ENCODE measurements at places on chromosomes 2 and 18.
A peak's percentile ranks its signal among the peaks of the same experiment; 100 is the strongest.

- peak; percentile 49 for DNase-seq
These were observed at the start of gene NRP2 for GRCh38 chr2:205682239-205682970. NRP2 (plus strand) TSS chr2:205682501; CDS start chr2:205683291, 790 bp downstream.

DNA sequence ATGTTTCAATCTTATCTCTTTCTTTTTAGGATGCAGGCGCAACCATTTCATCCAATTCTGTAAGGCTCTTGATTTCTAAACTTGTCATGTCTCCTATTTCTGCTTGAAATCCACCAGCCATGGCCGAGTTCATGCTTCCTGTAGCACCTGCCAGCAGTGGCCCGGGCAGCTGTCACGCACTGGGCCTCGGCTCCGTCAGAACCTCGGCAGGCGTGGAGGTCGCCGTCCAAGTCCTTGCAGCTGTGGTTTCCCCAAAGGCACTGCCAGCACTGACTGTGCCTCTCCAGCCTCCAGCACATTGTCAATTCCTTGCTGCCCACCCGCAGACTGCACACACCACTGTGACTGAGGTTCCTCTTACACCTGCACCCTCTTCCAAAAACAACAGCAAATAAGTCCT, 188.7 kb upstream of the SALL3 start:
- no peak for DNase-seq

GRCh38 chr18:62928326-62928725, 213.0 kb downstream of the PHLPP1 start:
- DNase-seq, result no peak

DNA sequence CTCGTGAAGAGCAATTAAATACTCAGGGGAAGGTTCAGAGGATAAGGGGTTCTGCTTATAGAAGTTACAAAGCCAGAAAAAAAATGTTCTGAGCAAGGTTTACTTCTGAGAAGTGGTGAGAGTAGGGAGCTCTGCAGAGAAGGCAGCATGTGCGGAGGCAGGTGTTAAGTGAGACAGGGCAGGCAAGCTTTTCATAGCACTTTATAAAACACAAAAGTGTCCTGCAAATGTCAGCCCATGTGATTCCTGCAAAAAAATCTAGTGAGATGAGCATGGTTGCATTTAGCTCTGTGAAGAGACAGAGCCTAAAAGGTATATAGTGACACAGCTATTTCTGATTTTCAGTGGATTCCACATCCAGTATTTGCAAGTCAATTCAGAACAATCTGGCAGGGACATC, 223.8 kb upstream of the SYT4 start:
- no peak for DNase-seq

DNA sequence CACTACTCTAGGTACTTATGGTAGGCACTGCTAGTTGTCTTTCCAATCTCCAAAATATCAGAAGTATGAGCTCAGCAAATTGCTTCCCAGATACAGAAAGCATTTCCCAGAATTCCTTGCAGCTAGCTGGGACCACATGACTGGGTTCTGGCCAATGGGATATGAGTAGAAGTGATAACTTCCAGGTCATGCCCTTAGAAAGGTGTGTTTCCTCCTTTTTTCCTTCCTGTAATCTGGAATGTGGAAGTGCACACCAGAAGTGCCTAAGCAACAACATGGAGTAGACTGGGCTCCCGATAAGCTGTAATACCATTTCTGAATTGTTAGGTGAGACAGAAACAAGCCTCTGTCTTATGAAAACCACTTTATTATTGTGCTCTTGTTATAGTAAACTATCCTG, 279.8 kb downstream of the ZNF385B start:
- no peak for DNase-seq

DNA sequence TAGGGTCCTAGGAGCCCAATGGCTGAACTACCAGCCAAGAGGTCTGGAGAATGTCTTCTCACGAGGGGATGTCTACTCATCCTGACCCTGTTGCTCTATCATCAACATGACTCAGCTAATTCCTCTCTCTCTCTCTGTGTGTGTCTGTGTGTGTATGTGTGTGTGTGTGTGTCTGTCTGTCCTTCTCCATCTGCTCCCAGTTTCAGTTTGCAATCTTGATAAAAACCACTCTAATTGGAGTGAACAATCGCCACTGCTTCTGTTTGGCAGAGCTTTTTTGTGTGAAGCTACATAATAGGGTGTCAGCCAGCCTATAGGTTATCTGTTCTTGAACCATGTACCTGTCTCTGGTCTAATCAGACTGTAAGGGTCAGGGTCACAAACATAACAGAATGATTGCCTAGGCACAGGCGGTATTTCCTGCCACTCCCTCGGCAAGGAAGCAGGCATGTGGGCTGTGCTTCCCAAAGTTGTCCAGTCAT, 219.8 kb downstream of the SH3BP4 start:
- DNase-seq, result no peak

GRCh38 chr2:42819160-42819559, 26.8 kb upstream of the HAAO start:
- DNase-seq, result no peak

- no peak for DNase-seq
These were observed 86.6 kb downstream of the PTH2R start for GRCh38 chr2:208493186-208493585.

DNA sequence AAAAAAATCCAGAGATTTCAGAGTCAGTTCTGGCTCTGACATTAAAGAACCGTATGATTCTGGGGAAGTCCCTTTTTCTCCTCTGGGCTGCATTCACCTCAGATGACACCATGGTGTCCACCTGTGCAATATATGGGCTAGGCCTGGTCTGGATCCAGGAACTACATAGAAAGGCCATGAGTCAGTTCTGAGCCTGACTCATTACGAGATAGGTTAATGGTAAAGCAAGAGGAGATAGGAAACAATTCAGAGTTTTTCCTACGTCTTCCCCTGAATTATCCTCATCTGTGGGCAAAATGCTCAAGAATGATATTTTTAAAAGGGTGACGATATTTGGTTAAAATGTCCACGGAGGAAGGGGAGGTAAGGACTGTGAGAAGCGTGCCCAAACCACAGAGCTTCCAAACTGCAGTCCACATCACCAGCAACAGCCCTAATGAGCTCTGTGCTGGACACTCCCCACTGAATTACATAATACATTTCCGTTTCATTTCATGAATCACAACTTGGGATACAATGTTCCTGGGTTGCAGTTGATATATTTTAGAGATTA, 180.1 kb upstream of the OSR1 start:
- DNase-seq, result no peak

DNA sequence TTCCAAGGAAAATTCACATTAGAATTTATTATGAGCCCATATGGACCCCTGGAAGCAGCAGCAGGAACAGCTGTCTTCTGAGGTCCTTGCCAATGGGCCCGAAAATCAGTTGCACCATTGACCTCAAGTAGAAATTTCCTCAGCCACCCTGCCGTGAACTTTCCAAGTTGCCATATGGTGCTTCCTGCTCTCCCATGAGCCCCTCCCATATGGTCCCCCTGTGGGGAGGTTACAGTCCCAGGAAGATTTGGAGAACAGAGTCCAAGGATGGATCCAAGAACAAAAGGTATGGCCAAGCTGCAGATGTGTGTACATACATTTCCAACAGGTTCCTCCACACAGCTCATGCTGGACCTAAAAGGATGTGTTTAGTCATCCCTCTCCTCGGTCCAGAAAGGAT, 34.6 kb downstream of the DIPK1C start:
- no peak for DNase-seq

DNA sequence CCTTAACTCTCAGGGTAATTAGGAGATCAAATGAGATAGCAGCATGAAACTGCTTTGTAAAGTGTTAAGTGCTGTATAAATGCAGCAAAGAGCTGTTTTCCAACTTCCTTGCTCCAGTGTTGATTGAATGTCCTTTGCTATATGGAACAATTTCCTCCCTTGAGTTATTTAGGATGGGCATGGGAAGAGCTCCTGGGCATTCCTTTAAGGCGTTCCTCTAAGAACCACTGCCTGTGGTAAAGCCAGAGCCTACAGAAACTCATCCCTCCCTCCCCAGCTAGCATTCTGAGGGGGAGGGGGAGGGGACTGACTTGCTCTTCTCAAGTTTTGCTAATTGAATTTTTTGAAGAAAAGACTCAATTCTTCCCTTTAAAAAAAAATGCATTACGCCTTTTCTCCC, 1.4 kb downstream of the AKAIN1 start:
- no peak for DNase-seq

DNA sequence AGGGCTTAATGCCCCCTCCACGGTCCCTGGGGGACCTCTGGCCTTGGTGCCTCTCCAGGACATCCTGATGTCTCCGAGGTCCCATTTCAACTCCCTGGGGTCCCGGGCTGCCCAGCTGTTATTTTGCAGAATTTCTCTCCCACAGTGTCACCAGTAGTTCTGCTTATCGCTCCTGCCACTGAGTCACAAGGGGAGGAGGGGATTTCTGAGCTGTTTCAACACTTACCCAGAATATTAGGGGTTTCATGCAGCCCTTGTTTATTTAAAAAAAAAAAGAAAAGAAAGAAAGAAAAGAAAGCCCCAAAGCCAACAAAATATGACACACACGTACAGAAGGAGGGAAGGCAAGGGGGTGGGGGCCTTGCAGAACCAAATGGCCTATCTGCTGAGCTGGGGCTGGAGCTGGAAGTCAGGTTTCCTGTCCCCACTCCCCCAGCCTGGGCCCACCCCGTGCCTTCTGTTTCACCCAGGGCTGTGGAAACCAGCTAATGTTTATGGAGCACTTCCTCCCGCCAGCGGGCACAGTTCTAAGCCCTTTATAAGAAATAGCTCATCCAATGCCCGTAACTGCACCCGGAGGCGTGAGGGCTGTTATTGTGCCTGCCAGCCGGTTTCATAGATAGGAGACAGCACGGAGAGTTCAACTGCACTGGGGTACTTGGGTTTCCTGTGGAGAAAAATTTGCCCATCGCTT, 8.4 kb upstream of the ARID5A start:
- DNase-seq, result peak; percentile 78

DNA sequence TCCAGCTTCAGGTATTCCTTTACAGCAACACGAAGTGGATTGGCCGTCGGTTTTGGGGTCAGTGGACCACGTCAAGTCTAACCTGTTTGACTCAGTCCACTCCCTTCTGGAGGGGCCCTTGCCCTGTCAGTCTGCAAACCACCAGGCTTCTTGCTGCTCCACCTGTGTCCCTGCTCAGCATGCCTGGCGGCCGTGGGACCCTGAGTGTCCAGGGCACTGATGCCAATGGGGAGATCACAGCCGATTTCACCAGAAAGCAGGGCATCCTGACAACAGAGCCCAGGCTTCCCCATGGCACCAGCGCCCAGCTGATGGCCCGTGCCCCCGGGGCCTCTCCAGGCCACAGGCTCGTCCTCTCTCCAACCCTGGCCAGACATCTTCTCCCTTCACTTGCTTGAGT, 41.2 kb upstream of the HS6ST1 start:
- no peak for DNase-seq

- DNase-seq, result peak; percentile 47
These were observed 93.0 kb upstream of the SLC39A10 start for GRCh38 chr2:195563857-195564512.

GRCh38 chr2:219159771-219160185, 837 bp downstream of the NHEJ1 start:
- no peak for DNase-seq

DNA sequence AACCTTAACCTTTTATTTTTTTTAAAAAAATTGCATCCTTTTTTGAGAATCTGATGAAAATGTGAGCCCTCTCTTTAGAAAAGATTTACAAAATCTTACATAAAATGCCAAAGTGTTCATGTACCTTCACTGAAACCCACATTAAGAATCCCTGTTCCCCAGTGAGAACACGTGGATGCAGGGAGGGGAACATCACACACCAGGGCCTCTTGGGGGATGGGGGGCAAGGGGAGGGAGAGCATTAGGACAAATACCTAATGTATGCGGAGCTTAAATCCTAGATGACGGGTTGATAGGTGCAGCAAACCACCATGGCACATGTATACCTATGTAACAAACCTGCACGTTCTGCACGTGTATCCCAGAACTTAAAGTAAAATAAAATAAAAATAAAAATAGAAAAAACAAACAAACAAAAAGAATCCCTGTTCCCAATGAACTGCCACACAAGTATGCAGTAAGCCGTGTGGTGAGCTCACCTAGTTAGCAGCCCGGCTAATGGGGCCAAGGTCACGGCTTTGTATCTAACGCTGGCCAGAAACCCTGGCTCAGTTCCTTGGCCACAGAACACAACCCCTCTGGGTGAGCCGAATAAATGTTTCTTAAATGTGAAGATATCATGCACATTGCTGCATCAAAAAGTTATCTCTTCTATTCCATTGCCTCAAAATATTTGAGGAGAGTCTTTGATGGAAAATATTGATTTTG, 41.4 kb downstream of the CHST9 start:
- no peak for DNase-seq

GRCh38 chr2:169781249-169782013, 17.2 kb upstream of the SSB start:
- DNase-seq, result no peak

DNA sequence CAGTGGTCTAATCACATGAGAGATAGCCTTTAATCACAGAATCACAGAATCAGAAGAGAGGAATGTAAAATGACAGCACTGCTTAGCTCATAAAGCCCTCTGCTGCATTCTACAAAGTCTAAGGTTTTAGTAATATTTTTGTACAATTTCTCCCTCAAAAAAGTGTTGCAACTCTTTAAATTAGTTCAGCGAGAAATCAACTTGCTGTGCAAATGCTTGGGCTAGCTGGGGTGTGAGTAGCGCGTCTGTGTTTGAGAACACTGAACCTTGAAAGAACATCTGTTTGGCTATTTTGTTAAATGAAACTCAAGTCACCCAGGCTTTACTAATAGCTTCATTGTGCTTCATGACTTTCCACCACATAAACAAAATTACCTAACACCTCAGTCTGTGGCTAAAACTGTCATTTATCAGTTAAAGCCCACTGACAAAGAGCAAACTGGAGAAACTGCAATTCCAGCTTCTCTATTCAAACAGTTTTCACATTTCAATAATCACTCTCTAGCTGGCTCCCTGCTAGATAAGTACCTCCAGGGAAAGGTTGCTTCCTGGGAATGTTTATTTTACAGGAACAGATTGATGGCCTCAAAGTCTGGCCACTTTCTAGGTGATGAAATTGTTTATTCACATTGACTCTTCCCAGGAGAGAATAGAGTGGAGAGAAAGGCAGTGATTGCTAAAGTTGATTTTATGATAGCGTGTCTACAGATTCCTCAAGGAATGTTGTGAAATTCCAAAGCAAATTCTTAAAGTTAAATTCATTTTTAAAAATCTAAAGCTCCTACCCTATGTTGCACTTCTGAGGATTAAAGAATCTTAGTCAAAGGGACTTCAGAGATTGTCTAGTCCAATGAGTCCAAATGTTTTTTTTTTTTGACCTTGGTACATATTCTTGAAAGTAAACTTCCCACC, 36.0 kb upstream of the STAT1 start:
- DNase-seq, result no peak

DNA sequence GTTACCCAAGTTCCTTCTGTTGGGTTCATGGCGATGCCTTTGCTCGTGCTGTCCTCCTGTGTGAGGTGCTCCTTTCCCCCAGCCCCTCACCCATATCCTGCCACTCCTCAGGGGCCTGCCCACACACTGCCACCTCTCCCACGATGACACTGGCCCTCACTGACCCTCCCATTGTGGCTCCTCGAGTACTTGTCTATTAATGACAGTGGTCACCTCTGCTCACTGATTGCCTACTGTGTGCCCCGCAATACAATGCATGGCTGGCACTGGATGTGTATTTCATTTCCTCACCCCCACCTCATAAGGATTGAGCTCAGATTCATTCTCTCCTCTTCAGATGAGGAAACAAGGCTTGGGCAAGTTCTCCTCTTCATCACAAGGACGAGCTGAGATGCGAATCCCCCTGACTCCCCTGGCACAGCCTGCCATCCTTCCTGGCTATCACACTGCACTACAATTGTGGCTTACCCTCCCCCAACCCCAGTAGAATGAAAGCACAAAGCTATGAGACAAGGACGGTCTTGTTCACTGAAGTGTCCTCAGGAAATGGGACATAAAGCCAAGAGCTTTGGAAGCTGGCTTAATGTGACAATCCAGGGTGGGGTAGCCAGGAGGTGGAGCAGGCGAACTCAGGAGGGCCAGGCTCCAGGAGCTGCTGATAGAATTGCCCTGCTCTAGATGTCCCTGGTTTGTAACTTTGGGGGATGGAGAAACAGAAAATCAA, 93.9 kb upstream of the RAB12 start:
- DNase-seq, result no peak
